ENCODE measurements at places on chromosomes 3 and 15.

DNA sequence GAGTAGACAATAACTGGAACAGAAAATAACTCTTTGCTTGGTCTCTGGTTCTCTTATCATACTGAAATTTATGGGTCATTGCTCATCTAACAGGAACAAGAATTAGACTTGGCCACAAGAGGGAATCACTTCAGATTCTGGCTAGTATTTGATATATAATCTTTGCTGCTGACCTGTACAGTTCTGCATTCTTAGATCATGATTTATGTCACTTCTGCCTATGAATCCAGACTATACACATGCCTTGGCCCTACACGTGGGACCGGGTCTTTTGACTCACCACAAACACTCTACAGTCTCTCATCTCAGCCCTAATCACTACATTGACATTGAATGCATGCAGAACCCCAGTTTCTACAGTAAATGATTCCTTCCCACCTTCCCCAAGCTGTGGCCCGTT is 162.5 kb upstream of the SOX2 start:
- DNase-seq, result no peak

DNA sequence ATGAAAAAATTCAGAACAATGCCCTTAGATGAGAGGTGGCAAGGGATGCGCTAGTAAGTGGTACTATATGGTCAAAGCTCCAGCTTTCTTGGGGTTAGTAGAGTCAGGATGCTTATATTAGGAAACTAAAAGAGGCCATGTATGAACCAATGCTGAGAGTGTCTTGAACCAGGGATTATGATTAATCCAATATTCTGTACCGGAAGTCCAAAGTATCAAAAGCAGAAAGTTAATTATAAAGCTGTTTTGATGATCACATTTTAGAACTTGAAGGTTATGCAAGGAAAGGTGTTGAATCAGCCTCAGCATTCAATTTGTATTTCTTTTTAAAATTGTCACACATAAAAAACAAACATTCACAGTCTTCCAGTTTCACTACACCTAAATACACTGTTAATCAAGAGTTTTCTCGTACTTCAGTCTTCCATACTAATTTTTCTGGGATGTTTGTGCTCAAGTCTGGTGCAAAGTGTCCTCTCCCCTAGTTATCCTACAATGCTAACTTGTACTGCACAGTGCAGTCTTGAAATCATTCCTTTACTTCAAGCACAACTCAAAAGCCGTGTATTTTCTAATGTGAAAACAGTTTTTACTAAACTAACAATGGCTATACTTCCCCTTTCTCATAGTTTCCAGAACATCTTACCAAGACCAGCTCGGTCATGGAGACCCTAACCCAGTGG is 10.7 kb upstream of the FAH start:
- no peak for DNase-seq

DNA sequence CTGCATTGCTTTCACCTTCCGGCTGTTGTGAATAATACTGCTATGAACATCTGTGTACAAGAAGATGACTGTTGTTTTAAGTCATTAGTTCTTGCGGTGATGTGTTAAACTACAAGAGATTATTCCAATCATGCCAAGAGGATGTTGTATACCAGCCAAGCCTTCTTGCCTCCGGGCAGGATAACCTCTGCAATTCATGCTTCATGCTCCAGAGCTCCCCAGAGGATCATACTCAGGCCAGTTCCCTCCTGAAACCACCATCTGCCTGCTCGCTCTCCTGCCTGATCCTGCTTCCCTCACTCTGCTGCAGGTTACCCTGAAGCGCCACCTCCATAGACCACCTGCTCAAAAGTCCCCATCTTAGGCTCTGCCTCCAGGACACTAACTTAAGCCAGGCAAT is 187.1 kb upstream of the PROK2 start:
- no peak for DNase-seq

GRCh38 chr3:107769882-107770281 is 247.1 kb downstream of the BBX start:
- DNase-seq, result no peak

GRCh38 chr3:154184582-154184981 is 63.4 kb downstream of the ARHGEF26 start:
- no peak for DNase-seq

DNA sequence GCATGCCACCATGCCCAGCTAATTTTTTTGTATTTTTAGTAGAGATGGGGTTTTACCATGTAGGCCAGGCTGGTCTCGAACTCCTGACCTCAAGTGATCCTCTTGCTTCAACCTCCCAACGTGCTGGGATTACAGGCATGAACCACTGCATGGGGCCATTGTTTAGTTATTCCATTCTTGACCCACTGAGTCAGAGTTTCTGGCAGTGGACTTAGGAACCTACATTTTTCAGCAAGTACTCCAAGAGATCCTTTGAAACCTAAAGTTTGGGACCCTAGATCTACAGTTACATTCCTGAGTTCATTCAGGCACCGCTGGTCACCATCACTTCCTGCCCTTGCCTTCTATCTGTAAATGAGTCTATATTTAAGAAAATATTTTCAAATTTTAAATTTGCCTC is 1.4 kb upstream of the TNFSF10 start:
- DNase-seq, result no peak

- DNase-seq, result no peak
Measured at GRCh38 chr3:48623851-48624547, 2.4 kb upstream of the TMEM89 start.

- no peak for DNase-seq
Measured at GRCh38 chr15:30922480-30923311, 19.0 kb downstream of the FAN1 start.

DNA sequence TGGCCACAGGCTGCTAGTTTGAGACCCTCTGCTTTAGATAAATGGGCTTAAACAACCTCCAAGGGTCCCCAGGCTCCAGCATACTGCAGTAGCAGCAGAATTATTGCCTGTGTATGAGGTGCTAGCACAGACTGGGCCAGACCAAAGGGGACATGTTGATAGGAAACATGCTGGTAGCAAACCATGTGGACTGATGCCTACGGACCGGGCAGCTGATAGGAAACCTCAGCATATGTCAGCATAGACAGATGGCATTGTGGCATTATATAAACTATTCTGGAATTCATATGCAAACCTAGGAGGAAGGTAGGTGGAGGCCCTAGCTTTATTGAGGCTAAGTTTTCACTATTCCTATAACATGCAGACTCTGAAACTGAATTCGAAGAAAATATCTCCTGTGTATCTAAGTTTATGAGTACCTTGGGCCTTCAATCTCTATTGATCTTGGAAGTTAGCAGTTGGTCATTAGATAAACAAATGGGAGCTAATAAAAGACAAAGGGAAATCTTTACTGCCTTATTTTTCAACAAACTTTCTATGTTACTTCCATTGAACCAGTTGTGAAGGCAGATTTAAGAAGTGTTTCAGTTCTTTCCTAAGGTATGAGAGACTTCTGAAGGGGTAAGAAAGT is 1.7 kb upstream of the HGD start:
- DNase-seq, result no peak

DNA sequence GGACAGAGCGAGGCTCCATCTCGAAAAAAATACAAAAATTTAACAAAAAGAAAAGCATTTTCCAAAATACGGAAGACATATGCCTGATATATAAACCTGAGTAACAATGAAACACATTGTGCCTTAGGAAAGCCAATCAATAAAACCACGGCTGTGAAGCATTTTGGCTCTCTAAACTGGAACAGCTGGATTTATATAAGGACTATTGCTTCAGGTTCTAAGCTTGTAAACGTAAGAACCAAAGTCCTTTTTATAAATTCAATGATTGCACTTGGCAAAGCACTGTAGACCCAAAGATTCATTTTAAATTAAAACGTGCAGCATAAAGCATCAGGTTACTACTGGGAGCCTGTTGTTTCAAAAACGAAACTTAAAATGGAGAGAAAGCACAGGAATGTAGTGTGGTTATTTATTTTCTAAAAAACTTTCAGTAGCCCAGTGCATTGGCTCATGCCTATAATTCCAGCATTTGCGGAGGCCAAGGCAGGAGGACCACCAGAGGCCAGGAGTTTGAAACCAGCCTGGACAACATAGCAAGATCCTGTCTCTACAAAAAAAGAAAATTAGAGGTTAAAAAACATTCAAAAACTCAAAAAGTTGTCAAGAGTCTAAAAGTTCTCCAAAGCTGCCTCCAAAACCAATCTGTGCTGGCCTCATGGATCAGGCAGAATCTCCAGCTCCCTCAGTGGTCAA is 61.5 kb downstream of the USF3 start:
- DNase-seq, result no peak

GRCh38 chr15:86620641-86621349 is 541.1 kb downstream of the AGBL1 start:
- no peak for DNase-seq

DNA sequence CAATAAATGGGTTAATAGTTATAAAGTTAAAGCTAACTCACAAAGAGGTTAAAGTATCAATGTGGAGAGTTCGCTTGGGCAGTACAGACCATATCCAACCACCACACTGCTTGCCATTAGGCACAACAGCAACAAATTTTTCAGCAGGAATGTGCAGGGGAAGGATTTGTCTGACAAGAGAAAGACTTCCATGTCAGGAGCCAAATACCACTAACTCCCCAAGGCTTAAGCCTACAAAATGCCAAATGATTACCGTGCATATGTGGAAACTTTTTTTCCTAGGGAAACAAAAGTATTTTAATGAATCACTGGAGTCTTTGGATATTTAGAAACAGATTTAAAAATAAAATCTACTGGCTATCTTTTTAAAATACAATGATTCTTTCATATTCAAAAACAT is 8.1 kb downstream of the VGLL3 start:
- DNase-seq, result no peak

DNA sequence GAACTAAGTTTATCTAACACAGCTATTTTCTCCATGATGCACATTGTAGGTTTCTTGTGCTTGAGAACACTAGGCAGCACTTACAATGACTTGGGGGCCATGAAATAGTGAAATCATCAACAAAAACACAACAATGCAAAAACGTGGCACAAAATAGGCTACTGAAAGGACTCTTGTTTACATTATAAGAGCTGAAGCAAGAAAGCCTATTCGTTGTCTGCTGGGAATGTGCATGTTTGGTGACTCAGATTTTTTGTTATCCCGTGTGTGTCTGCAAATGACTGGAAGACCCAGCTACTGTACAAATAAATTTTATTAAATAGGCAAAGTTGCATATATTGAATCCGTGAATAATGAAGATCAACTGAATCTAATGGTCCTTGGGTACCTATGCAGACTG is 85.0 kb downstream of the TCF12 start:
- no peak for DNase-seq

DNA sequence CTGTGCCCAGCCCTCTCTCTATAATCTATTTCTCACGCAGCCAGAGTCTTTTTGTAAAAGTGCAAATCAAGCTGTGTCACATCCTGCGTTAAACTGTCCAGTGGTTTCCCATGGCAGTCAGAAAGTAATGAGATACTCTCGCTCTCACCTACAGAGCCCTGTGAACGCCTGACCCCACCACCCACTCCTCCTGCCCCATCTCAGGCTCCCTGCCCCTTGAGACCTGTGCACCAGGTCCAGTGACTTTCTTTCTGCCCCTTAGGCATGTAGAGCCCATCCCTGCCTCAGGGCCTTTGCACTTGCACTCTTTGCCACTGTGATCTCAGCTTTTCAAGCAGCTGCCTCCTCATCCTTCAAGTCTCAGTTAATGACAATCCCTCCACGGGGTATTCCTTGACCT is 58.3 kb upstream of the RASGRP1 start:
- DNase-seq, result no peak

DNA sequence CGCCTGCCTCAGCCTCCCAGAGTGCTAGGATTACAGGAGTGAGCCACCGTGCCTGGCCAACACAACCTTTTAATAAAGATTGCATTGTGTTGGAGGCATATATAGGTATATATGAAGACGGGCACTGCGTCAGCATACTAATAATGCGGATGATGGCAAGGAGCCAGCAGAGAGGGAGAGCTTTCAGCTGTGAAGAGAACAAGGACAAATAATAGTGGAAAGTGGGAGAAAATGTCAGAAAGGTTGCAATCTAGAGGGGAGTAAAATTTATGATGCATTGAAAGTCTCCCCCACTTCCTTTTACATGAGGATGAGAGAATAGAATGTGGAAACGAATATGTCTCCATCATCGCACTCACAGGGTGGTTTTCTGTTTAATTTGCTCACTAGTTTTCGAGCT is 170.5 kb upstream of the TBL1XR1 start:
- no peak for DNase-seq

DNA sequence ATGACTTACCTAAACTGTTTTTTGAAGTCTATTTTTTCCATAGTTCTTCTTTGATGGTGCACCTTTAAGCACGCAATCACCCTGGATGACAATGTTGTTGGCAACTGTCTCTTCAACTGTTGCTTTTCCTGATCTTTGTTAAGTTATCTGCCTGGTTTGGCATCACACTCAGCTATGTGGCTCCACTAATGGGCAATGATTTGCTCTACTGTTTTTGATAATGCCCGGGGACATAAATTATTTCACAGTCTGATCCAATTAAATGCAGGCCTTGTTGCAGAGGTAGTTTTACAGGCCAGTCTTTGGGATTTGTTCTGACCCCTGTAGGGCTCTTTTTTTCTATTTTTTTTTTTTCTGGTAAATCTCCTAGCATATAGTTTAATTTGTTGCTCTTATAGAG is 436.3 kb downstream of the ZNF385D start:
- DNase-seq, result no peak

- no peak for DNase-seq
Measured at GRCh38 chr3:193857996-193858395, 265.0 kb downstream of the OPA1 start.

- DNase-seq, result no peak
Measured at GRCh38 chr3:16151109-16151508, 23.4 kb upstream of the GALNT15 start.

DNA sequence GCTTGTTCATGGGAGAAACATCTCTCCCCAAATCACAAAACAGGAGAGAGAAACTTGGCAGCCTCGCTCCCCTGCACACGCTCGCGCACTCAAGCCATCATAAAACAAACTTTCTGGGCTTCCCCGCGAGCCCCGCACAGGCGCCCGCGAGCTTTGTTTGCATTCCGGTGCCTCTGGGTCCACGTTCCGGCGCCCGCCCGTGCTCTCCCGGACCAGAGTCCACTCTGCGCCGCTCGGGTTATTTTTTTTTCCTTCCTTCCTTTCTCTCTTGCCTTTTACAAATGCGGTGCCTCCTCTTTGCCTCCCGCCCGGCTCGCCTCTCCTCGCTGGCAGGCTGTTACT is 363 bp downstream of the MAGI1 start:
- DNase-seq, result no peak

GRCh38 chr3:183098536-183099025 is 715 bp downstream of the MCCC1 start:
- peak; percentile 77 for DNase-seq

- no peak for DNase-seq
Measured at GRCh38 chr3:28252001-28252431, 10.6 kb downstream of the CMC1 start.

- DNase-seq, result no peak
Measured at GRCh38 chr3:78176869-78177268, 1137.0 kb downstream of the ROBO2 start.

DNA sequence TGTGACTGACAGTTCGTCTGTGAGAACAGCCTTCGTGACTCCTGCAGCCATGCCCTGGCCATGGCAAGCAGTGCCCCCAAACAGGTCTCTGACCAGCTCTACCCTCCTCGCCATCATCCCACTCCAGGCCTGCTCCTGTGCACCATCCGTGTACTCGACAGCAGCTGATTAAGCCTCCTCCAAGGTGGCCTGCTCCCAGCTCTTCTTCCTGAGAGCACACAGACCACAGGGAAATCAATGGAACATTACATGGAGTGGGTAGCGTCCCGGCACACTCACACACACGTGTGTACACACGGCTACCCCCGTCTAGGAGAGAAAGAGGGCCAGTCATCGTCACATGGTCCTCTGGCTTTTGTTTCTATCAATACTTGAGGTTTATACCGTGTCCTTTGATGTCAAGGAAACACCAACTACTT is 21.1 kb downstream of the ANXA2 start:
- no peak for DNase-seq

Measured in coronary artery (tissue), 2 donors.